GM10248 (cell line): ENCODE measurements at places on chromosomes 13 and 19.

DNA sequence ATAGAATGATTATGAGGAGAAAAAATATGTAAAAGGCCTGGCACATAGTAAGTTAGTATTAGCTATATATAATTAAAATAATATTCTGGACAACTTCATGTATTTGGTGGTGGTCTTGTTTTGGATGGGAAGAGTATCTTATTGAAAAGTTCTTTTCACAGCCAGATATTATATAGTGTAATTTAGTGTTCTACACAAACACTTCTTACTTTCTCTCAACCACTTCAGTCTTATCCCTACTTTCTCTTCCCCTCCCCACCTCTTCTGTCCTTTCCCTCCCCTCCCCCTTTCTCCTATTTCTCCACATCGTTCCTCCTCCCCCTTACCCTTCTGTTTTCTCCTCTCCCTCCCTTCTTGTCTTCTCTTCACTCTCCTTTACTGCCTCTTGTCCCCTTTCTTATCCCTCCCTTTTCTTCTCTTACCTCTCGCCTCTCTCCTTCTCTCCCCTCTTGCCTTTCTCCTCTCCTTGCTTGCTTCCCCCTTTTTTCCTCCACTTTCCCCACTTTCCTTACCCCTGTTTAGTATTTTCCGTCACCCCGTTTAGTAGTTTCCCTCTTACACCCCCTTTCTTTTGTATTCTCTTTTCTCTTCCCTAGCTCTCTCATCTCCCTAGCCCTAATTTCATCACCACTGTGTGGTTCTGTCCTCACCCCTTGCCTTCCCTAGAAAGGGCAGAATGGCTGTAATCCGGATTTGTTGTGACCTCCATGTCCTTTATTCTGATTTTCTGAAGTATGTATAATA, 107.2 kb upstream of the MLNR start:
- DNase-seq, result no peak

DNA sequence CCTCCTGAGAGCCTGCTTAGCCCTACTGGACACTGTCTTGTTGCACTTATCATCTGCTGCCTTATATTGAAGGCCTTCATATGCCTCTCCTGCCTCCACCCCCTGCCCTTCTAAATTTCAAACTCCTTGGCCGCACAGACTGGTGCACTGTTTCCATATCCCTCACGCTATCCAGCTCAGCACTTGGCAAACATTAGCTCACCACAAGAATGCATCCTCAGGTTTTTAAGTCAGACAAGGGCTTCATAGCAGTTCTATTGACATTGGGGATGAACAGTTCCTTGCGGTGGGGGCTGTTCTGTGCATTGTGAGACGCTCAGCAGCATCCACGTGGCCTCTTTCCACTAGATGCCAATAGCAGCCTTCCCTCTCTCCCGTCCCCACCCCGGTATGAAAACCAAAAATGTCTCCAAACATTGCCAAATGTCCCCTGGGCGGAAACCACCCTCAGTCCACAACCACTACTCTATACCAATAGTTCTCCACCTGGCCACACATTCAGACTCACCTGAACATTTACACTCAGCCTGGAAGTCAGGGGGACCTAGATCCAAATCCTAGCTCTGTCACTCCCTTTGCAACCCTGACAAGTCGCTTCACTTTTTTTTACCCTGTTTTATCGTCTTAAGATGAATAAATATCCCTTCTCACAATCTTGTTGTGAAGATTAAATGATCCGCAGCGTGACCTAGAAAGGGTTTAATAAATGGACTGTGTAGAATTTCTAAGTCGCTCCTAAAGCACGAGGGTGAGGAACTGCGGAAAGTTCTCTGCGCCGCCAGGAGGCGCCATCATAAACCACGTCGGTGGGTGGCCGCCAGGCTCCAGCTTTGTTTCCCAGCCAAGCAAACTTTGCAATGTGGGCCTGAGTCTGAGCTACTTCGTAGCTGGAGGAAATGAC, 3.6 kb upstream of the CEACAM3 start:
- peak; percentile 49 for DNase-seq

- DNase-seq, result no peak
These were observed 43.5 kb upstream of the CLDN10 start for GRCh38 chr13:95508996-95509395.

DNA sequence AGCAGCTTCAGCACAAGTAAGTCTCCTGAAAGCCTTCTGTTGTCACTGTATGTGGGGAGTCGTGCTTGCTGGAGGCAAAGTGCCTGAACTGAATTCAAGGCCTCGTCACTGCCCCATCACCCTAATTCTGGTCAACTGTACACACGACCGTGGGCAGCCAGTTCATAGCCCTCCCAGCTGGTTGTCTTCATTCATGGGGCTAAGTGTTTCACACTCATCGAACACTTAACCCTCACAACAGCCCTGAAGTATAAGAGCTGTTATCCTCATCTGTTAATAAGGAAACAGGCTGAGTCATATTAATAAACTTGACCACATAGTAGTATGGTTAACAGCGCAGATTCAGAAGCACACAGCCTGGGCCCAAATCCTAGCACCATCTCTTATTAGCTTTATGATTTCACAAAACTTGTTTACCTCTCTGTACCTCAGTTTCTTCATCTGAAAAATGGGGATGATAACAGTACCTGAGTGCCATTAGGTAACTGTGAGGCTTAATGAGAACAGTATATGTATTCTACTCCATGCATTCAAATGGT, 66.7 kb downstream of the CDADC1 start:
- no peak for DNase-seq

DNA sequence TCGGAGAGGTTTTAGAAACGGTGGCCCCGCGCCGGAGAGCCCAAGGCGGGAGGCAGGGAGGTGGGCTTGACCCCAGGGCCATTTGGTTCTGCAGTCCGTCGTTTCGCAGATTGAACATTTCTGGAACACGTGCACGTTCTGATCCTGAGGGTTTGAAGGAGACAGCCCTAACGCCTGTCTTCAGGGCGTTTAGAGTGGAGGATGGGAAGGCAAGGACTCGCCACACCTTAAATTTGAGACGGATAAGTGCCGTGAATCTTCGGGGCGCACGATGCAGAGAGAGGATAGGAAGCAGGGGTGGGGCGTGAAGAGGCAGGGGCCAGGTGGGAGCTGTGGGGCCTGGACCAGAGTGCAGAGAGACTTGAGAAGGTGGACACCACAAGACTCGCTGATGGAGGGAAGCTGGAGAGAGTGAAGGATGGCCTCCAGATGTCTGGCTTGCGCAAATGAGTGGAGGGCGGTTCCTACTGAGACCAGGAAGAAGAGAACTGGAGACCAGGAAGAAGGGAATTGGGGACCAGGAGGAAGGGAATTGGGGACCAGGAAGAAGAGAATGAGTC, 804 bp upstream of the MIER2 start:
- DNase-seq, result no peak

DNA sequence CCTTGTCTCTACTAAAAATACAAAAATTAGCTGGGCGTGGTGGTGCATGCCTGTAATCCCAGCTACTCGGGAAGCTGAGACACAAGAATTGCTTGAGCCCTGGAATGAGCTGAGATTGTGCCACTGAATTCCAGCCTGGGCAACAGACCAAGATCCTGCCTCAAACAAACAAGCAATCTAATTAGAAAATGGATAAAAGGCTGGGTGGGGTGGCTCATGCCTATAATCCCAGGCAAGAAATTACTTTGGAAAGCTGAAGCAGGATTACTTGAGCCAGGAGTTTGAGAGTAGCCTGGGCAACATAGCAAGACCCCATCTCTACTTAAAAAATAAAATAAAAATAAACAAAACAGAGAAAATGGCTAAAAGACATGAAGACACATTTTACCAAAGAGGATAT, 77.0 kb downstream of the CAB39L start:
- no peak for DNase-seq

DNA sequence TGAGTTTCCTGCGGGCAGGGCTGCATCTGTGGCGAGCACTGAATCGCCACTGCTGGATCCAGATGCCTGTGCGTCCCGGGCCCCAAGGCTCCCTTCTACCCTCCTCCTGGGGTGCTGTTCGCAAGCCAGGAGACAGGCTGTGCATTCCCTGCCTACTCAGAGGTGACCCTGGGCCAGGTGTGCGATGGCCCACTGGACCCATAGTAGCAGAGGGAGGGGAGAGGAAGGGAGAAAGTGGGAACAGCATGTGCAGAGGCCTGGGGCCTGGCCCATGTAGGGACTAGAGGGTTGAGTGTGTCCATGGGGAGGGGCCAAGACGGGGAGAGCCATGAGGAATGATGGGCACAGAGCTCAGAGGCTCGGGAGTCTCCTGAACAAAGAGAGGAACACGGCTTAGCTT, 27.3 kb downstream of the CARM1 start:
- DNase-seq, result no peak

DNA sequence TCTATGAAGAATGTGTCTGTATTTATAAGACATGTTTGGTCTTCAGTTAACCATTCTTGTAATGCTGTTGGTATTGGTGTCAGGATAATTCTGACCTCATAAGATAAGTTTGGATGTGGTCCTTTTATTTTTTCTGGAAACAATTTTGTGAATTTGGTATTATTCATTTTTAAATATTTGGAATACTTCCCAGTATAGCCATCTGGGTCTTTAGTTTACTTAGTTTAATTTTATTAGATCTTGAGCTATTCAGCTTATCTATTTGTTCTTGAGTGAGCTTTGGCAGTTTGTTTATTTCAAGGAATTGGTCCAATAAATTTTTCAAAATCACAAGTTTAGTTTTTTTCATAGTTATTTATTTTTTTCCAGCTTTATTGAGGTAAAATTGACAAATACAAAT, 335.4 kb upstream of the PCDH20 start:
- DNase-seq, result no peak

GRCh38 chr13:43100667-43101066, 77.3 kb downstream of the DNAJC15 start:
- no peak for DNase-seq

DNA sequence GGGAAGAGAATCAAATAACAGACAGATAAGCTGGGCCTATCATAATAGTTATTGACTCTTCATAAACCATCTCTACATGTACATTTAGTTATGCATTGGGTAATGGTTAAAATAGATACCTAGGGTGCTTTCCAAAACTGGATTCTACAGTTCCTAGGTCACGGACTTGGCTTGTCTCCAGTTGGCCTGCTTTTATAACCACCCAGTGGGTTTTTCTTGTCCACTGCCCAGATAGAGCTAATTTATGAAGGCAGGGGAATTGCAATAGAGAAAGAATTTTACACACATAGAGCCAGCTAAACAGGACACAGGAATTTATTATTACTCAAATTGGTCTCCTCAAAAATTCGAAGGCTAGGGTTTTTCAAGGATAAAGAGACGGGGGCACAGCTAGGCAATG, 97.3 kb downstream of the FAM216B start:
- no peak for DNase-seq
